ENCODE measurements at places on chromosomes 12 and 14.

- DNase-seq = no peak
These were observed 40.5 kb downstream of the SLCO1A2 start for GRCh38 chr12:21294176-21294575.

- no peak for DNase-seq
These were observed 55.7 kb downstream of the APOBEC1 start for GRCh38 chr12:7610006-7610405.

GRCh38 chr14:73245480-73246325, 8.4 kb downstream of the PAPLN start:
- DNase-seq = peak; percentile 34

GRCh38 chr12:2173971-2174370, 121.2 kb downstream of the CACNA1C start:
- DNase-seq = no peak

GRCh38 chr12:2013527-2014223, 9.4 kb upstream of the DCP1B start:
- no peak for DNase-seq

GRCh38 chr12:118359541-118359915, 13.2 kb downstream of the TAOK3 start:
- peak; percentile 10 for DNase-seq

GRCh38 chr12:58639318-58639934, 280.9 kb downstream of the LRIG3 start:
- DNase-seq = no peak

DNA sequence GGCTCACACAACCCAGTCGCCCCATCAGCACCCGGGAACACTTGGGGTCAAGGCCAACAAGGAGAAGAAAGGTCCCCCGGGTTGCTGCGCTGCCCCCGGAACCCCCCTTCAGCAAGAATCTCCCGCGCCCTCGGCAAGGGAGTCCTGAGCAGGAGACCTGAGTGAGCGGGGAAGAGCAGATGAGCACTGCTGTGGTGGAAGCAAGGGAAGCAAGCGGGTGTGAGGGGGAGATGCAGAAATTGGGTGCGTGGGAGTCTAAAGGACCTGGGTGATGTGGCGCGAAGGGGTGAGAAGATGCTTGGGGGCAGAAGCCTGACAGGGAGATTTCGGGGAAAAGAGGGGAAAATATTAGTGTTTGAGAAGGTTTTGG, 105.5 kb upstream of the PRB2 start:
- no peak for DNase-seq

DNA sequence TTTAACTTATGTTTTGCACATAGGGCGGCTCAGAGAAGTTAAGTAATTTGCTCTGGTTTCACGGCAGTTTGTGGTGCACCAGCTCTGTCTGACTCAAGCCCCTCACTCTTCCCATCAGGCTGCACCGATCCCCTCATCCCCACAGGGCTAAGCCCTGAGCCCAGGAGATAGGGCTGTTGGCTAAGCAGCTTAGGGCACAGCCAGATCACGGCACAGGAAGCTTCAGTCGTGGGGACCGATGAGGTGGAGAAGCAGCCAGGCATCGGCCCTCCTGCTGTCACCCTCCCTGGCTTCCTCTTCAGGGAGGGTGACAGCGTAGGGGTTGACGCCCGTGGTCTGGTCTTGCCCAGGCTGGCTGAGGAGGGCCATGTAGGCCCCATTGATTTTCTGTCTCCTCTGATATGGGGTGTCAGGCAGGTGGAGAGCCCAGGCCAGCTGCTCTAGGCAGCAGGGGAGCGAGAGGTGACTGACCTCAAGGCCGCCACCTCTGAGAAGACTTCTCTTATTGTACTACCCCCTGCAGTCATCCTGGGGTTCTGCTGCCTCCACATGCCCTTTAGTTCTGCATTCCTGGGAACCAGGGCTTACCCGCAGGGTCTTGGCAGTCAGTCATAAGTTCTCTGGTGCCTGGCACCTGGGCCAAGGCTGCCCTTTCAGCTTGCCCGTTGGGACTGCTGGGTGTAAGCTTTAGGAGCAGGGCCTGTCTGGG, 166.4 kb downstream of the TSPAN9 start:
- DNase-seq = no peak

- no peak for DNase-seq
These were observed 4.2 kb downstream of the ACYP1 start for GRCh38 chr14:75059642-75060041.

DNA sequence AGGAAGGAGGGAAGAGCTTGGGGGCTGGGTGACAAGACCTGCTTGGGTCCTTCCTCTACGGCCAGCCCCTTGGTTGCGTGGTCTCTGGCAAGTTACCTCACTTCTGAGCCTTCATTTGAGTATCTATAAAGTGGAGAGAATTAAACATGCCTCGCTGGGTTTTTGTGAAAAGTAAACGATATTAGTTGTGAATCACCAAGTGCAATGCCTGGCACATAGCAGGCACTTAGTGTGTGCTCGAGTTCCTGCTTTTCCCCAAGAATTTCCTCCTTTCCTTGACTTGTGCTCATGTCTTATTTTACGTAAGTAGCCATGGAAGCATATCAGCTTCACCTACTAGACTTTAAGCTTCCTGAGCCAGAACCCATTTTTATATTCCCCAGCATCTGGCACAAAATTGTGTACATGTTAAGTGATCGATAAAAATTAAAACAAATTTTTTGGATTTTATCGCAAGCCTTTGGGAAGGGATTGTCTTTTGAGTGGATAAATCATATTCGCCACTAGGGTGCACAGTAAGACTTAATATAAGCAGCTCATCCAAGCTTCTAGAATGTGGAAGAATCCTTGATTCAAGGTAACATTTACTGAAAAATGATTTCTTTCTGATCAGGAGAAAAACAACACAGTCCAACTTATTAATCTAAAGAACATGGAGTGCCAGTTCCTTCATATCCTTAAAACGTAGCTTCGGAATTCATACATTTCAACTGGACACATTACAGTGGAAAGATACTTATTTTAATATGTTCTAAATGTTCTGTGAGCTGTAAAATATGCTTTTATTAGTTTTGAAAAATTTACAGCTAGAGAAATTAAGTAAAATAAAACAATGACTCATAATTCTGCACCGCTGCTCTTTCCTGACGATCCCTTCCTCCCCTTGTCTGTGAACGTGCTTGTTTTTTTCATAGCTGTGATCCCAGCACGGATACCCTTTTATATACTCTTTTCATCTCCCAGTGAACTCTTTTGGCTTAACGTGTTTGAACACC, 62.0 kb downstream of the SLC25A47 start:
- no peak for DNase-seq

GRCh38 chr14:93741556-93742230, 46.6 kb downstream of the PRIMA1 start:
- DNase-seq = no peak

DNA sequence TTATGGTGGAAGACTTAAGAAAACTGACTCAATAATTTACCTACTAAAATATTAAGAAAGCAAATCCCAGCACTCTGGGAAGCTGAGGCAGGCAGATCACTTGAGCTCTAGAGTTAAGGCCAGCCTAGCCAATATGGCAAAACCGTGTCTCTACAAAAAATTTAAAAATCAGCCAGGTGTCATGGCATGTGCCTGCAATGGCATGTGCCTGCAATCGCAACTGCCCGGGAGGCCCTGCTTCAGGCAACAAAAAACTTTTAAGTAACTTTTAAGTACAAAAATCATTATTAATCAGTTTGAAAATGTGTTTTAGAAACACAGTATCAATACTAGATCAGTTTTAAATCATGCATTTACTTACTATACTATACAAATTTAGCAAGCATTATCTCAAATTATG, 17.5 kb downstream of the C2CD5 start:
- no peak for DNase-seq

GRCh38 chr12:124073356-124074035, 100.5 kb downstream of the ZNF664 start:
- no peak for DNase-seq

DNA sequence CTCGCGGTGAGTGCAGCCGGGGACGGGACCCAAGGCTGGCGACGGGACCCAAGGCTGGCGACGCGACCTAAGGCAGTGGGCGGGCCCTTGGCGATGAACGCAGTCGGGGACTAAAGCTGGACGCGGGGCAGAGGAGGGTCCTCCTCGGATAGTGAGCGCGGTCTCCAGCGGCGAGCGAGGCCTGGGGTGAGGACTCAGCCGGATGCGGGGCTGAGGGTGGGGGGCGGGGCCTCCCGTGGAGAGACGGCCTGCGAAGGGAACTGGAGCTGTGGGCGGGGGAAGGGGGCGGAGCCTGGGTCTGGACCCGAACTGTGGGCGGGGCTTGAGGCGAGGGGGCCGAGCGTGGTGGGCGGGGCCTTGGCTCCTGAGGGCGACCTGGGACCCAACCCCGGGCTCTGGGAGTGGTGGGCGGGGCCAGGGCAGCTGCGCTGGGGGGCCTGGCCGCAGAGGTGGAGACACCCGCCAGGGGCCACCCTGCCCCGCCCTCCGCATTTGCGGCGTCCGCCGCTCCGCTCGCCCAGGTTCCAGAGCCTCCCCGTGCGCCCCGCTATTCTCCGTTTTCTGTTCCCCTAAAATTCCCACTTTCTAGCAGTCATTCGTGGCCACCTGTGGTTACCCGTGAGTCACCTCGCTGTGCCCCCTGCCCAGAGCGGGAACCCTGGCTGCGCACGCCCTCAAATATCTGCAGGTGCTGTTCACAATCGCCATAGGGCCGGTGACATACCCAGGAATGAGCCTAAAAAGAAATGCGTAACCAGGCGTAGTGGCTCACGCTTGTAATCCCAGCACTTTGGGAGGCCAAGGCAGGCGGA, 508 bp upstream of the BRF1 start:
- DNase-seq = peak; percentile 93

GRCh38 chr12:70557583-70558191, 79.5 kb downstream of the PTPRB start:
- DNase-seq = no peak

GRCh38 chr12:90211017-90211416, 502.4 kb upstream of the ATP2B1 start:
- DNase-seq = no peak

DNA sequence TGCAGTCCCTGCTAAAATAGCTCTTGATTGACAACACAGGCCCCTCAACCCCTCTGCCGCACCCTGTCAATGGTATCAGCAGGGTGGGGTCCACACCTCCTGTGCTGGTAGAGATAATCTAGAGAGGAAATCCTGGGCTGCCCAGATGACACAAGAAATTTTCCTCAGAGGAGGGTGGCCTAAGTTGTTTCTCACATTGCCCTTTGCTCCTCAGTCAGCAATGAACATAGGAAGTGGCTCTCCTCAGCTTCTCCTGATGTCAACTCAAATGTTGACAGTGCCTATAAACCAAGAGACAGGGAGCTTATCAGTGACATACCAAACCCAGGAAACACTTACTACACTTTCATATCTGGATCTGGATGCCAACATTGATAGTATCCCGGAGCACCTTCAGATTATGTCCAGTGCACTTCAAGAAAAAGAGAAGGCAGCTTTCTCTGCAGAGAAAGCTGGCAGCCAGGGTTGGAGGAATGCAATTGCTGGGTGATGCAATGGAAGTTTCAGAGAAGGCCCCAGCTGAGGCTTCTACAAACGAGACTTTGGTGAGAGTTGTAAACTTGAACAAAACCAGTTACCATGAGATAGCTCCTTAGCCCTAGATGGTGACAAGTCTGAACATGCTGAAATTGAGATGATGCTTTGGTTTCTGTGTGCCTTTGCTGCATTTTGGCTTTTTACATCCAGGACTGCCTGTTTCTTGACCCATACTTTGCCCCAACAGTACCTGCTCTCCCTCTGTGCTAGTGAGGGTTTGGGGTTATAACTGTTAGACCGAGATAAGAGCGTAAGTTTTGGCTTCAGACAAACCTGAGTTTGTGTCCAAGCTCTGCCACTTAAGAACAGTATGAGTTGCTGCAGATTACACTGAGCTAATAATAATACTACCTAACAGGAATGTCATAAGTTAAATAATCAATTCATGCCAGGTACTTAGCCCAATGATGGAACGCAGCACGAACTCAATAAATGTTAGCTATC, 183.5 kb downstream of the NUAK1 start:
- no peak for DNase-seq

DNA sequence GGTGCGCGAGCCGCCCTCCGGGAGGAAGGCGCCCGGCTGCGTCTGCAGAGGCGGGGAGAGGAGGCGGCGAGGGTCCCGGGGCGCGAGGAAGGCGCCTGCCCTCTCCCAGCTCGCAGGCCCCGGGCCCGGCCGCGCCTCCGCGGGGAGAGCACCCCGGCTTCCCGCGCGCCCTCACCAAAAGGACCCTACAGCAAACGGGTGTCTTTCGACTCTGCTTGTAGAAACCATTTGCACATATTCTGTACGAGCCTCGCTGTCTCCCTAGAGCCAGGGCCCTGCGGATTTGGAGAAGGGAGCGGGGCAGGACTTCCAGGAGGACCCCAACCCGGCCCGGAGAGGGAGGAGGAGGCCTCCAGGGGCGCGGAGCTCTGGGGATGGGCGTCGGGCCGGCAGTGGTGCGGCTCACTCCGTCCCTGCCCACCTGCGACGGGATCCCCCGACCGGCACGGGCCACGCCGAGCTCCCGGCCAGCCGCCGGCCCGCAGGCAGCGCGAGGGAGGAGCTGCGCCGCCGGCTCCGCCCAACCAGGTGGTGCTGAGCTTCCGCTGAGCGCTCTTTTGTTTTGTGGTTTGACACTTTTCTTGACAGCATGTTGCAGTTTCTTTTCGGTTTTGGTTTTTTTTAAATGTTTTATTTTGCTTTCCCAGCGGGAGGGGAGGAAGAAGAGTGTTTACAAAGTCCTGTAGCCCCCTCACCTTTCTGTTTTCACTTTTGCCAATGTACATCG, 103.3 kb upstream of the FKBP4 start:
- DNase-seq = peak; percentile 42

- peak; percentile 41 for DNase-seq
These were observed 7.3 kb downstream of the IL31 start for GRCh38 chr12:122166422-122167349.

GRCh38 chr12:119528241-119528640, 65.3 kb upstream of the TMEM233 start:
- no peak for DNase-seq

GRCh38 chr14:89753828-89754412, 200.6 kb downstream of the EFCAB11 start:
- no peak for DNase-seq

- no peak for DNase-seq
These were observed 24.7 kb upstream of the MYBPC1 start for GRCh38 chr12:101570047-101570446.

GRCh38 chr14:23869078-23869719, 84.4 kb upstream of the DHRS4 start:
- DNase-seq = no peak

- no peak for DNase-seq
These were observed 30.4 kb downstream of the FAM222A start for GRCh38 chr12:109744026-109744425.

GRCh38 chr14:90062127-90062794, 467 bp downstream of the KCNK13 start:
- no peak for DNase-seq

GRCh38 chr12:52313926-52314325, 7.3 kb downstream of the KRT83 start:
- DNase-seq = no peak

DNA sequence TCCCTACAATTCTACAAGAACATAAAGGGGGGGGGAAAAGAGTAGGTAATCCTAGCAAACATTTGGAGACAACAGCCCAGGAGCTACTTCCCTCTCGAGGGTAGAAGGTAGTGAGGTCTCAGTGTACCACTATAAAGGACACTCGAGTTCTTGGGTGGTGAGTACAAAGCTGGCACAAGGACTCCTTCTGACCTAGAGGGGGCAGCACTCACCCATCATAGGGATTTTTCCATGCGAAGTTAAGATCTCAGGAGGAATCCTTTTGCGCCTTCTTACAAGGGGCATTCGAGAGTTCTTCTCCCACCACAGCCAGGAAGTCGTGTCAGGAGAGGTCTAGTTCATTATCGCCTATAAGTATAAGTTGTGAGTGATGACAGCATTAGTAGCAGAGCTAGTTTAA, 200.2 kb upstream of the RBM19 start:
- no peak for DNase-seq

All from effector memory CD8-positive, alpha-beta T cell (primary cell).